ENCODE measurements at places on chromosomes 1 and 21.
A peak's percentile ranks its signal among the peaks of the same experiment; 100 is the strongest.

DNA sequence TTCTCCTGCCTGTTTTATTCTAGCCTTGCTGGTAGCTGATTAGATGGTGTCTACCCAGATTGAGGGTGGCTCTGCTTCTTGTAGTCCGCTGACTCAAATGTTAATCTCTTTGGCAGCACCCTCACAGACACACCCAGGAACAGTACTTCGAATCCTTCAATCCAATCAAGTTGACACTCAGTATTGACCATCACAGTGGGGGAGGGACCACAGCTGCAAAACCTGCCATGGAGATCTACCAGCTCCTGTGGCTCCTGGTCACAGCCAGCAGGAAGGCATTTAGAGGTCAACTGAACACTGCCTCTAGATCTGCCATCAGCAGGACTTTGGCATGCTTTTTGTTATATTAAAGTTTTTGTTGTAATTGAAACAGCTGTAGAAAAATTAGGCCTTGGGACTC is 146.9 kb downstream of the RWDD3 start:
- DNase-seq, result no peak

DNA sequence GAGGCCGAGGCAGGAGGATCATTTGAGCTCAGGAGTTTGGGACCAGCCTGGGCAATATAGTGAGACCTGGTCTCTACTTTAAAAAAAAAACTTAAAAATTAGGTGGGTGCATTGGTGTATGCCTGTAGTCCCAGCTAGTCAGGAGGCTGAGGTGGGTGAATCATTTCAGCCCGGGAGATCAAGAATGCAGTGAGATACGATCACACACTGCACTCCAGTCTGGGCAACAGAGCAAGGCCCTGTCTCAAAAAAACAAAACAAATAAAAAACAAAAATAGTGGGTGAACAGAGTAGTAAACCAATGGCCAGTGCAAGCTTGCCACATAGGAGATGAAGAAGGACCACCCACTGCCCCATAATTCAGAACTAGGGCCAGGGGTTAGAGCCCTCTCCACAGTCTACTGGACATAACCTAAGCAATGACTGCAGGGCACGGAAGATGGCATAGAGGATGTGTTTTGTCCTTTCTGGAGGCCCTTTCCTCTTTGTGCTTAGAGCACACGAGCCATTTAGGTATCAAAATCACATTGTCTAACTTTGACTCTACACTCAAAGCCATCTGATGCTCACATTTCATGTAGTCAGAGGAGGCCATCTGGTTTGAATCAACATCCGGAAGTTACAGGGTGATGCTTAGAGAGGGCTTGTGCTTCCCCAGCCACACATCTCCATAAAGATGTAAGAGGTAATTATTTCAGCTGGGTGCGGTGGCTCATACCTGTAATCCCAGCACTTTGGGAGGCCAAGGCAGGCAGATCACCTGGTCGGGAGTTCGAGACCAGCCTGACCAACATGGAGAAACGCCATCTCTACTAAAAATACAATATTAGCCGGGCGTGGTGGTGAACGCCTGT is 12.6 kb downstream of the CD2 start:
- no peak for DNase-seq

- no peak for DNase-seq
Observed at GRCh38 chr1:168976267-168976666, 130.2 kb upstream of the ATP1B1 start.

- DNase-seq, result peak; percentile 25
Observed at GRCh38 chr1:203440771-203441170, 34.8 kb upstream of the PRELP start.

DNA sequence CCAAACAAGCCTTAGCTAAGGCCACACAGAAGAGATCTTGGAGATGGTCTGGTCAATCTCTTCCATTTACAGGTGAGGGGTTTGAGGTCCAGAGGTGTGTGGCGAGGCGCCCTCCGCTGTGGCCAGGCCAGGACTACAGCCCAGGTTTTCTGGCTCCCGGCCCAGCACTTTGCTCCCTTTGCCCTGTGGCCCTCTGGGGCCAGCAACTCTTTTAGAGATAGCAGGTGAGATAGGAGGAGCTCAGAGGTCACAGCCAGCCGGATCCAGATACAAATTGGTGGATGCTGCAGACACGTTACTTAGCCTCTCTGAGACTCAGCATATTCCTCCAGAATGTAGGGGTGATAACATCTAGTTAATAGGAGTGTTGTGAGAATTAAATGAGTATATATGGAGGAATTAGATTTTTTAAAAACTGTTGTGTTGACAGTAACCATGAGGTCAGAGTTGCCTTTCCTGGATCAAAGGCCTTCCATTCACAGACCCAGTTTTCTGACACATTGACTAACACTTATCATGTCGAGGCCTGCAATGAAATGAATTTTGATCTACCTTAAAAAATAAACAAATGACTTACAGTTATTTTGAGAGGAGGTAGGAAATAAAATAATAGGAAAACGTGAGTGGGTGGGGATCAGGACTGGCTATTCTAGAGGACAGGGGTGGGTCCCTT is 16.6 kb downstream of the TEX35 start:
- no peak for DNase-seq

- no peak for DNase-seq
Observed at GRCh38 chr21:41066086-41066938, 101.6 kb upstream of the BACE2 start.

- DNase-seq, result no peak
Observed at GRCh38 chr21:44304877-44305293, 5.0 kb downstream of the PFKL start.

DNA sequence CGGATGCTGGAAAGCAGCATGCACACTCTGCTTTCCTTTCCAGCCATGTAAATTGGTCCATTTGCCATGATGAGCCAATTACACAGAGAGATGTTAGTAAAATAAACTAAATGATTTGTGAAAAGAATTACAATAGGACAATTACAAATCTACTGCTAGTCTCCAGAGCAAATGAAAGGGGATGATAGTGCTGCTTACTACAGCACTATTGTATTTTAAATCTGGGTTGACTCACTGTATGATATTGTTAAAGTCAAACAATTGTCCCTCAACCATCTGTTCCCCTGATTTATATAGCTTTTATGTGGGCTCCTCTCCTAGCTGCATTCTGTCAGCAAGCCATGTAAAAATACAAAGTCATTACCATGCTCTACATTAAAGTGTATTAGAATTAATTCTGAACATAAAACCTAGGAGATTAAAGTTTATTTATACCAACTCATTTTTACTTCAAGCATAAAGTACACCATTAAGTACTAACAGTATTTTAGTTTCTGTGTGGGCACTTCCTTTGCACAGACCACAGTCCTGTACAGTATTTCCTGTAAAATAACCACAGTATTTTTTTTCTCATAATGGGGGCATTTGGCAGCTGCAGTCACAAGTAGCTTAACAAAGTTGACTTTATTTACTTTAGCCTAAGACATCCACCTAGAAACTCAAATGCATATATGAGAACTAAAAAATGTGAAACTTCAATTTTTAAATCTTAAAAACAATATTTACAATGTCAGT is 135.8 kb downstream of the VAV3 start:
- DNase-seq, result peak; percentile 2

All from retinal pigment epithelial cell (primary cell).